Suprapubic skin (tissue), 4 donors: ENCODE measurements at places on chromosomes 7 and 10. TPM values are rescaled to one million over a fixed set of nuclear protein-coding genes. Genes with fewer than 3 reads are reported as not detected.

Gene GPR158
- 0.18 TPM for total RNA-seq

GRCh38 chr10:89296220-89296648 is 5.6 kb upstream of the IFIT2 start:
- no peaks in the 10 kb centered on the region for H3K36me3 ChIP-seq
- H3K27ac ChIP-seq, result peak overlapping the region; percentile 69
- H3K4me3 ChIP-seq, result no peak overlapping the region
- no peaks in the 10 kb centered on the region for H3K27me3 ChIP-seq
- peaks cover 25% of the 10 kb centered on the region for H3K4me1 ChIP-seq
- no peak for DNase-seq

GRCh38 chr7:110442381-110442837 is 648.5 kb upstream of the LRRN3 start:
- no peak overlapping the region for H3K4me3 ChIP-seq
- H3K27ac ChIP-seq, result no peak overlapping the region
- no peaks in the 10 kb centered on the region for H3K36me3 ChIP-seq

GRCh38 chr10:119296703-119297102 is 89.3 kb downstream of the GRK5 start:
- no peaks in the 10 kb centered on the region for H3K27me3 ChIP-seq
- DNase-seq, result no peak
- H3K4me3 ChIP-seq, result no peak overlapping the region
- no peak overlapping the region for H3K27ac ChIP-seq
- H3K4me1 ChIP-seq, result peaks cover 6% of the 10 kb centered on the region
- H3K36me3 ChIP-seq, result no peaks in the 10 kb centered on the region

- H3K27me3 ChIP-seq, result no peaks in the 10 kb centered on the region
- peaks cover 5% of the 10 kb centered on the region for H3K36me3 ChIP-seq
- no peak overlapping the region for H3K27ac ChIP-seq
- H3K4me3 ChIP-seq, result no peak overlapping the region
Observed at GRCh38 chr7:44411306-44411705, 79.2 kb downstream of the NUDCD3 start.

GRCh38 chr10:125035136-125035535 is 93.2 kb downstream of the ZRANB1 start:
- H3K4me3 ChIP-seq, result no peak overlapping the region
- peaks cover 4% of the 10 kb centered on the region for H3K36me3 ChIP-seq
- no peaks in the 10 kb centered on the region for H3K27me3 ChIP-seq
- H3K4me1 ChIP-seq, result peaks cover 19% of the 10 kb centered on the region

DNA sequence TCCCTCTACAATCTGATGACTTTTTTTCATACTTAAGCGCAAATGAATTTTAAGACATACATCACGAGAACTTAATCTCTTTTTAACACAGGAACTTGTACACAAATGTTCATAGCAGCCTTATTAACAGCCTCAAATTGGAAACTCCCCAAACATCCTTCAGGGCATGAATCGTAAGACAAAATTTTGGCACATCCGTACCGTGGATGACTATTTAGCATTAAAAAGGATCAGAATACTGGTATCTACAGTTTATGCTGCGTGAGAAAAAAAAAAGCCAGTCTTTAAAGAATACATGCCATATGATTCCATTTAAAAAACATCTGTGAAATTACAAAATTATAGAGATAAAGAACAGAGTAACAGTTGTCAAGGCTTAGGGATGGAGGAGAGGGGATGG is 46.8 kb downstream of the PDE1C start:
- no peak overlapping the region for H3K27ac ChIP-seq
- DNase-seq, result no peak
- no peak overlapping the region for H3K4me3 ChIP-seq
- no peaks in the 10 kb centered on the region for H3K27me3 ChIP-seq
